ENCODE measurements at places on chromosomes 1 and 21.

GRCh38 chr1:198908995-198909394 is 270.2 kb downstream of the PTPRC start:
- peak; percentile 59 for DNase-seq

- no peak for DNase-seq
These were observed 5.7 kb upstream of the OR14A16 start for GRCh38 chr1:247829656-247830055.

- DNase-seq, result no peak
These were observed 177.7 kb downstream of the URB2 start for GRCh38 chr1:229803626-229804217.

DNA sequence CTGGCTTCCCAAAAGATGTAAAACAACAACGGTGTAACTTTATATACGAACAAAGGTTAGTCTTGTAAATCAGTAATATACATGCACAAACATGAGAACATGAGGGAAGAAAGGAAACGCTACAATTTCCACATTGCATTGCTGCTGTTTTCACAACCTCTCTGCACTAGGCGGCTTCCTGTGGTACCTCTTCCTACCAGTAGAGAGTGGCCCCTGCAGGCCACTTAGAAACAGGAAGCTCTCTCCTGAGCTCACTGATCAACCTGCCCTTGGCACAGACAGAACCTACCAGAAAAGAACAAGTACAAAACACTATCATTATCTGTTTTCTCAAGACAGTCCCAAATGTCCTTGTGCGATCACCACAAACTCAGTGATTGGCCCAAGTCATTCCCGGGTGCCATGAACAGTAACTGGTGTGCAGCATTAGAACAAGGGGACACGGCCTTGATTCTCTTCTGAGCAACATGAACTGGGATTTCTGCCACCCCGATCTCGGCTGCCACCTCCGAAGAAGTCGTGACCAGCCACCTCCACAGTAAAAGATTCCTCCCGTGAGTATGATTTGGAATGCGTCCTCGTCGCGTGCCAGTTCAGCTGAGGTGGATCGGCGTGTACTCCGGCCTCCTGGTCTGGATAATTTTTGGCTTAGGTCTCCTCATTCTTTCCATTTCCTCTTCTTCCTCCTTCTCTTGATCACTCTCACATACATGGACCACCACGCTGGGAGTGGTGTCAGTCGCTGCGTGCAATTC is 5.7 kb upstream of the KCNE1 start:
- no peak for DNase-seq

DNA sequence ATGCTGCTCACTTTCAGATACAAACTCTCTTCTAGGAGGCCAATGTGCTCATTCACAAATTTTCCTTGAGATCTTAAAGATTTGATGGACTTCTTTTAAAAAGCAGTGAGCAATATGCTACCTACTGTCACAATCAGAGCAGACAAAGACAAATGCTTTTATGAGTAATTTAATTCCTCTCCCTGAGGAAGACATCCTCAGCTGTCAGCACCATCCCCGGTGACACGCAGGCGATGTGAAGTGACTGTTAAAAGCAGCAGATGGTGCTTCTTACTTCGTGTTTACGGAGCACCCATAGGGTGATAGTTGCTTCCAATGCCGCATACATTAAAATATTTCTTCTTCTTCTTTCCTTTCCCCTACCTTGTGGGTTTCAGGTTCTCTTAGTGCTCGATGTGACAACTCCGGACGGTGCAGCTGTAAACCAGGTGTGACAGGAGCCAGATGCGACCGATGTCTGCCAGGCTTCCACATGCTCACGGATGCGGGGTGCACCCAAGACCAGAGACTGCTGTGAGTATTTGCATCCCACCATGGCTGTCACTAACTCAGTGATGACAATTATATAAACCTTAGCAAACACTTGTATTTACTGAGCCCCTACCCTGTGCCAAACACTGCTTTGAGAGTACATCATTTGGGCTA is 29.1 kb downstream of the LAMC2 start:
- DNase-seq, result no peak

GRCh38 chr1:83912876-83913275 is 86.1 kb downstream of the TTLL7 start:
- no peak for DNase-seq

GRCh38 chr1:113207019-113207418 is 134.0 kb downstream of the LRIG2 start:
- DNase-seq, result no peak

- no peak for DNase-seq
These were observed 33.0 kb downstream of the LAMC2 start for GRCh38 chr1:183218971-183219615.

- no peak for DNase-seq
These were observed 4.0 kb downstream of the ECHDC2 start for GRCh38 chr1:52917581-52917980.

DNA sequence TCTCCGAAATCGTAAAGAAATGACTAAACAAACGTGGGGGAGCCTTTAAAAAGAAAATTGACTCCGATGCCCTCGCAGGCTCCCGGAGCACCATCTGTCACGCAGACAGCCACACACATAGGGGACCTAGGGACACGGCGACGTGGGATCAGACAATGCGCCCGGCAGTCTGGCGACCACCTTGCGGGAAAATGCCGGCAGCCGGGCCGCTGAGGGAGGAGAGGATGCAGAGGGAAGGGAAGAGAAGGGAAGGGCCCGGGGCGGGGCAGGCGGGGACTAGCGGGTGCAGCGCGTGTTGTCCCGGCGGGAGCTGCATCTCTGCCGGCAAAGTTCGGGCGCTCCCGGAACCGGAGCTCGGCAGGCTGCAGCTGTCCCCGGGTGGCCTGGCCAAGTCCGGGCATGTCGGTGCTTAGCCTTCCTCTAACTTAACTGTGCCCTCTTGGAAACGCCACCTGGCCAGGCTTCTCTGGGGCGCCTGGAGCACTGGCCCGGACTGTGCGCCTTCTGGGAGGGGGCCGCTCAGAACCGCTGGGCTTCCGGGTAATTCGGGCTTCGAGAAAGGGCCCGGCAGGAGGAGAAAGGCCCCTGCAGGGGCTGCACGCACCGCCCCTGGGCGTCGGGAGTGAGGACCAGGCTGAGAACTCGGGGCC is 1.8 kb downstream of the NHLH2 start:
- DNase-seq, result peak; percentile 29

DNA sequence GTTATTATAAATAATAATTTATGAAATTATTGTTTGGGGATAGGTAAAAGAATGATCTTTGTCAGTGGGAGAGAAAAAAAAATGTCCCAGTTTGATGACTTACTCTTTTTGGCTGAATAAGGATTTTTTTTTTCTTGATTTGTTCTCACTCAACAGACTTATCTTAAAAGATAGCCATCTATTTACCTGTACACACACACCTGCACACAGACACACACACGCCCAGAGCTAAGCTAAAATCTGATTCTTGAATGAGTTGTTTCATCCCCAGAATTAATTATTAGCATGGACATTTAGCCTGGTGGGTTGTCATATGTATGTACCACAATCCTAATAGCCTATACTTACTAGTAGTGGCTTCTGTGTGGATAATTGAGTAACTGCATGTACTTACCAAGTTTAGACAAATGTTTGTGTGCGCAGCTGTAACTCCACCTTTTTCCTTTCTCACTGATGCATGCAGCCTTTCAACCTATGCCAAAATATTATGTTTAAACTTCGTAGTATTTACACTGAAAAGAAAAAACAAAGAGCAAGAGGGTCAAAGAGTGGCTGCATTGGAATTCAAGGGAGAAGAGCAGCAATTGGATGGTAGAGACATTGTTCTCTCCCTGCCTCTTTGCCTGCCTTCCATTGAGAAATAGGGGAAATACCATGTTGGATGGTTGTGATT is 174.3 kb downstream of the ADGRL2 start:
- no peak for DNase-seq

- DNase-seq, result peak; percentile 6
These were observed 52.0 kb upstream of the COL11A1 start for GRCh38 chr1:103160281-103160680.

GRCh38 chr21:44958471-44959191 is 18.8 kb downstream of the SLX9 start:
- DNase-seq, result peak; percentile 84

GRCh38 chr1:241308471-241308870 is 48.5 kb downstream of the RGS7 start:
- DNase-seq, result no peak

- DNase-seq, result peak; percentile 52
These were observed 526.6 kb downstream of the MRPL39 start for GRCh38 chr21:25080661-25081060.

GRCh38 chr1:36425791-36426190 is 24.5 kb downstream of the OSCP1 start:
- DNase-seq, result no peak

- DNase-seq, result no peak
These were observed 108.1 kb downstream of the SLC44A5 start for GRCh38 chr1:75502776-75503175.

- peak; percentile 42 for DNase-seq
These were observed 25.1 kb upstream of the RUNX3 start for GRCh38 chr1:24955161-24955560.

- DNase-seq, result no peak
These were observed 73.1 kb upstream of the SCCPDH start for GRCh38 chr1:246651012-246651695.

- peak; percentile 31 for DNase-seq
These were observed 234.4 kb downstream of the LTN1 start for GRCh38 chr21:28758042-28758882.

- no peak for DNase-seq
These were observed 18.4 kb upstream of the SIPA1L2 start for GRCh38 chr1:232648316-232648715.

DNA sequence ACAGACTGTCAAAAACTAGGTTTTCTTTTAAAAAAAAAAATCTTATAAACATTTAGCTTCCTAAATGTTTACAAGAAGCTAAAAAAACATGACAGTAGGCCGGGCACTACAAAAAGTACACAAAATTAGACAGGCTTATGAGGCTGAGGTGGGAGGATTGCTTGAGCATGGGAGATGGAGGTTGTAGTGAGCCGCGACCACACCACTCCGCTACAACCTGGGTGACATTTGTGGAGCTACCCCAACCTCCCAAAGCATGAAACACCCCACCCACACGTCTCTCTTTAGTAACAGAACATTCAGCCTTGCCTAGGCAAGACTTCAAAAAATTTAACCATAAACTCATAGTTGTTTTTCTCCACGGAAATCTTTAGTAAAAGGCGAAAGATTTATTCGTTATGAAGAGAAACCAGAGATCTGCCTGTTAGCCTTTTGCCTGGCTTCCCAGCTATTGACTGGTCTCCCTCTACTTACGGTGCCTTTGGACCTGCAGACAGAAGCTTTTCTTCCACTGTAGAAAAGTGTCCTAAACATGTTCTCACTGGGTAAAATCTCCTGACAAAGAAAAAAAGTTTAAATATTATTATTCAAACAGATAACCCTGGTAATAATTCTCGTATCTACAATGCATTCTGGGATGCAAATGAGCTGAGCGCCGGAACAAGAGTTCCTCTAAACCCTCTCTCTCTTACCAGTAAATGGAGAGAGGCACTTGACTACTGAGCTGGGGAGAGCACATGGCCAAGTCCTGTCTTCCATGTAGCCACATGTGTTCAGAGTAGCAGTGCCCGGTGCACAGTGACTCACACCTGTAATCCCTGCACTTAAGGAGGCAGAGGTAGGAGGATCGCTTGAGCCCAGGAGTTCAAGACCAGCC is 9.2 kb downstream of the RNU5D-1 start:
- peak; percentile 83 for DNase-seq

DNA sequence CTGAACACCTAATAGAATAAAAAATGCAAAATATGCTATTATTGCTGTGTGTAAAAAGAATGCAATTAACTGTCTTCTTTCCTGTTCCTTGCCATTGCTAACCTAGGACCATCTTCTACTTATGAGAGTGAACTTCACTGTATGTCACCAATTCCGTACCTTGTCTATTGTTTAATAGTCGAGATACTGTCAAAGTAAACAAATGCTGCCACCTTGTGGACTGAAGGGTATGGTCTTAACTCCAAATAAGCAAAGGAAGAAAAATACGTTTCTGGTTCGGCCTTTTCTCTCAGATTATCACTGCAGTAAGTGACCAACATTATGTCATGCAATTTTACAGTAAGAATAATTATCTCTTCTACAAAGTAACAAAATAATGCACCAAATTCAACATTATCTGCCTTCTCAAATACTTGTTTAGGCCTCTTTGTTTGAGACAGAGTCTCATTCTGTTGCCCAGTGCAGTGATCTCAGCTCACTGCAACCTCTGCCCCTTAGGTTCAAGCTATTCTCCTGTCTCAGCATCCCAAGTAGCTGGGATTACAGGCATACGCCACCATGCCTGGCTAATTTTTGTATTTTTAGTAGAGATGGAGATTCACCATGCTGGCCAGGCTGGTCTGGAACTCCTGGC is 133.4 kb downstream of the COP1 start:
- peak; percentile 71 for DNase-seq

DNA sequence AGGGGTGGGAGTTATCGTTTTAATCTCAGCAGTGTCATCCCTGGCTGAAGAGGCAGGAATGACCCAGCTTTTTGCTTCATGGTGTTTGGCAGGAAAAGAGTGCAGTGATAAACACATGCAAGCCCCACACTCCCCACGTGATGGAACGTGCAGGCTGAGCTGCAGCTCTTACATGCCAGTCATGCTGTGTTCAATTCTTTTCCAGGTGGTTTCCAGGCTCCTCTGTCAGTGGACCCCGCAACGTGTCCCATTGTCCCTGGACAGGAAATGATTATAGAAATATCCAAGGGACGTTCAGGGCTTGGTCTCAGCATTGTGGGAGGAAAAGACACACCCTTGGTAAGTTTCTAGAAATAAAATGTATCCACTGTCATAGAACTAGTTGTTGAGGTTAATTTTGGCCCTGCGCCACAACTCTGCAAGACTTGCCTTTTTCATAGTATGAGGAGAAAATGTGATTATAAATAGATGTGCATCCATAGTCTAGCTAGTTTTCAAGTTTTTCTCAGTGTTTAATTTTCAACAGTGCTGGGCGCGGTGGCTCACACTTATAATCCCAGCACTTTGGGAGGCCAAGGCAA is 110.2 kb upstream of the L1TD1 start:
- DNase-seq, result peak; percentile 15

DNA sequence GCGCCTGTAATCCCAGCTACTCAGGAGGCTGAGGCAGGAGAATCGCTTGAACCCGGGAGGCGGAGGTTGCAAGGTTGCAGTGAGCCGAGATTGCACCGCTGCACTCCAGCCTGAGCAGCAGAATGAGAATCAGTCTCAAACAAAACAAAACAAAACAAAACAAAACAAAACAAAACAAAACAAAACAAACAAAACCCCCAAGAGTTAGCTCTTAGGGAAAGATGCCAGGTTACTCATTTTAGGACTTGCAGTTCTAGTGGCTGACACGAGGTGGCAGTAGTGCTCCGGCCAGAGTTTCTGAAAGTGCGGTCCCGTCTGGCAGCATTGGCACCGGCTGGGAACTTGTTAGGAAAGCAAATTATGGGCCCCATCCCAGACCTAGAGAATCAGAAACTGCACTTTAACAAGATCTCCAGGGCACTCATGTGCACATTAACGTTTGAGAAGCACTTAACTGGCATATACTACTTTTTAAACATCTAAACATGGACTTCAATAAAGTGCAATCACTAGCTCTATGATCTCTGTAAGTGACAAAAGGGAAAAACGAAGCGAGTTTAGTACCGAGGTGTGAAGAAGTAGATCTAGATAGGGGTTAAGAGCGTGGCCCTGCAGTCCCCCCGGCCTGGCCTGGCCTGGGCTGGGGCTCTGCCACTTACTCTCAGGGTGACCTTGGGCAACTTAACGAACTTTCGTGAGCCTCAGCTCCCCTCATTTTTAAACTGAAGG is 41.9 kb upstream of the TNFRSF1B start:
- peak; percentile 70 for DNase-seq

Measured in AG10803 (cell line).